ENCODE measurements at places on chromosomes 2 and 18.

DNA sequence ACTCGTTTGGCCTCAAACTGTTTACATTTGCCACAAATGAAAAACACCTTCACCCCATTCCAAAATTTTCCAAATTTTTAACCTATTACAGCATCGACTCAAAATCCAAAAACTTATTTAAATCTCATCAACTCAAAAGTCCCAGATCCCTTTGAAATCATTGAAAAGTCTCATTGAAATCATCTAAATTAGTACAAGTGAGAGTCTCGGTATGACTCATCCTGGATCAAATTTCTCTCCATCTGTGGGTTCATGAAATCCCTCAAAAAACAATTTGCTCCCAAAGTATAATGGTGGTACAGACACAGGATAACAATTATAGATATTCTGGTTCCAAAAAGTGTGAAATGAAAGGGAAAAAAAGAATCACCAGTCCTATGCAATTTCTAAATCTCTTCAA lies 65.1 kb downstream of the LRP1B start:
- DNase-seq: no peak

DNA sequence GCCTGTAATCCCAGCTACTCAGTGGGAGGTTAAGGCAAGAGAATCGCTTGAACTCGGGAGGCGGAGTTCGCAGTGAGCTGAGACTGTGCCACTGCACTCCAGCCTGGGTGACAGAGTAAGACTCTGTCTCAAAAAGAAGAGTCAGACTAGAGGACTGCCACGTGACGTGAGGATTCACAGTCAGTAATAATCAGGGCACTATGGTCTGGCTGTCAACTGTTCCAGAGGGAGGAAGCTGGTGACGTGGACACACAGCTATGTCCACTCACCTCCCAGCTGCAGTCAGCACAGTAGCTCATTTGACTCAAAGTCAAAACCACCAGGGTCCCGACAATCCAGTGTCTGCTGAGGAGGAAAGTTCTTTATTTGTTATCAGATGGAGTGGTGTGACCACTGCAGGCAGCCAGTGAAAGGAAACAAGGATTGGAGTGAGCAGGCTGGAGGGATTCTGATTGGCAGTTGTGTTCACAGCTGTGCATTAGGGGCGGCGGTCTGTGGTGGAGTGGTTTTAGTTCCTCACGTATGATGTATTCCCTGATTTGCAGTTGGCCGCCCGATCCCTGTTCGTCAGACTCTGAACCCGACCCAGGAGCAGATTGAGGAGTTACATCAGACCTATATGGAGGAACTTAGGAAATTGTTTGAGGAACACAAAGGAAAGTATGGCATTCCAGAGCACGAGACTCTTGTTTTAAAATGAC lies 37.9 kb downstream of the MOGAT1 start:
- peak; percentile 3 for DNase-seq

DNA sequence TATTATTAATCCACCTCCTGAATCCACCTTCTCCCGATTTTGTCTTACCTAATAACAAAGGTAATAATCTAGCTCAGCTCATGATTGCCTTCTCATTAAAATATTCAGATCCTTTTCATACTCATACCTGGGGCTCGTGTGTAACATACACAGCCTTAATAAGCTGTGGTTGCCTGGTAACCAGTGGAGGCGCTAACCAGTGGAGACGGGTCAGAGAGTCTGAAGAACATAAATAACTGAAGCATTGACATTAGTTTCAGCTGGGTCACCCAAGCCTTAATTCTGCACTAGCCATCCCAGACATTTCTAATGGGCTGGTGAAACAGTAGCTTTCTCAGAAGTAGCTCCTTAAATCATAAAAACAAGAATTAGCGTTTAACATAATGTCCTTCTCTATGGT lies 14.8 kb upstream of the DTNA start:
- DNase-seq: no peak

GRCh38 chr18:68793951-68794350 lies 3.9 kb upstream of the CCDC102B start:
- no peak for DNase-seq

DNA sequence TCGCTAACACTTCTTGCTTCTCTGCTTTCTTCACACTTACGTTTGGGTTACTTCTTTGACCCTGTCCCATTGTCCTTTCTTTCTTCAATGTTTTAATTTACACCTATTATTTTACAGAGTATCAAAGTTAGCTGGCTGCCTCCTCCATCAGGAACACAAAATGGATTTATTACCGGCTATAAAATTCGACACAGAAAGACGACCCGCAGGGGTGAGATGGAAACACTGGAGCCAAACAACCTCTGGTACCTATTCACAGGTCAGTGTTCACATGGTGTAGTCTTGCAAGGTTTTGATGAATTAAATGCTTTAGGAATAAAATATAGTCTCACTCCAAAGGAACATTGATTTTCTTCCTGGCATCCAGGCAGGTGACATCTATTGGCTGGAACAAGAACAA lies 919.0 kb downstream of the MBD2 start:
- DNase-seq: no peak

DNA sequence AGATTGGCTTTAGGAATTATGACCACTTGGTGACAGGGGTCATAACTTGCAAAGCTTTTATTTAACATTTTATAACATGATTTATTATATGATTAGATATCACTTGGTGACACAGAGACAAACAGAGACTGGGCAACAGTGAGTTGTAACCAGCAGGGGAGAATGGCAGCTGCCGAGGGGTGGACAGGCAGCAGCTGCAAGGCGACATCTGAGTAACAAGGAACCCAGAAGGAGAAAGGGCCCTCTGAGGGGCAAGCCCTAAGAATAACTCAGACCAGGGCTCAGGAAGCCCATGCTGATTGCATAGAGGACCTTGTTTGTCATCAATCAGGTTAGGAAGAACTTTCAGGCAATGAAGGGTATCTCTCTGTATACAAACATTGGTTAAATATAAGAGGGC lies 339.9 kb upstream of the SOX11 start:
- no peak for DNase-seq

GRCh38 chr18:24086082-24086481 lies 52.8 kb upstream of the CABYR start:
- DNase-seq: no peak

DNA sequence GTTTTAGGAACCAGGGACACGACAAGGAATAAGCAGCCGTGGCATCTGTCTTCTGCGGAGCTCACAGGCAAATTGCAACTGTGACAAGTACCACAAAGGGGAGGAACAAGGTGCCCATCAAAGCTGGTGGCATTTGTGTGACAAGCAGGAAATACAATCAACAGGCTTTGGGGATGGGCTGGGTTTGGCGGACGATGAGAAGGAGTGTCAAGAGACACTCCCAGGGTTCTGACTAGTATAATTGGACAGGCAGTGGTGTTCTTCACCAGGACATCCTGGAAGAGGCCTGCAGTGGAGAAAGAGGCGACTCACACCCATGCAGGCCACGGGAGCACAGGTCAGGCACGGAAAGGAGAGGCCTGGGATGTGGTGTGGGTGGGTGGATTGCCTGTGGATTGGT lies 14.2 kb upstream of the SPATA3 start:
- peak; percentile 38 for DNase-seq

- DNase-seq: no peak
Observed at GRCh38 chr2:68368654-68369336, 3.7 kb downstream of the PLEK start.

DNA sequence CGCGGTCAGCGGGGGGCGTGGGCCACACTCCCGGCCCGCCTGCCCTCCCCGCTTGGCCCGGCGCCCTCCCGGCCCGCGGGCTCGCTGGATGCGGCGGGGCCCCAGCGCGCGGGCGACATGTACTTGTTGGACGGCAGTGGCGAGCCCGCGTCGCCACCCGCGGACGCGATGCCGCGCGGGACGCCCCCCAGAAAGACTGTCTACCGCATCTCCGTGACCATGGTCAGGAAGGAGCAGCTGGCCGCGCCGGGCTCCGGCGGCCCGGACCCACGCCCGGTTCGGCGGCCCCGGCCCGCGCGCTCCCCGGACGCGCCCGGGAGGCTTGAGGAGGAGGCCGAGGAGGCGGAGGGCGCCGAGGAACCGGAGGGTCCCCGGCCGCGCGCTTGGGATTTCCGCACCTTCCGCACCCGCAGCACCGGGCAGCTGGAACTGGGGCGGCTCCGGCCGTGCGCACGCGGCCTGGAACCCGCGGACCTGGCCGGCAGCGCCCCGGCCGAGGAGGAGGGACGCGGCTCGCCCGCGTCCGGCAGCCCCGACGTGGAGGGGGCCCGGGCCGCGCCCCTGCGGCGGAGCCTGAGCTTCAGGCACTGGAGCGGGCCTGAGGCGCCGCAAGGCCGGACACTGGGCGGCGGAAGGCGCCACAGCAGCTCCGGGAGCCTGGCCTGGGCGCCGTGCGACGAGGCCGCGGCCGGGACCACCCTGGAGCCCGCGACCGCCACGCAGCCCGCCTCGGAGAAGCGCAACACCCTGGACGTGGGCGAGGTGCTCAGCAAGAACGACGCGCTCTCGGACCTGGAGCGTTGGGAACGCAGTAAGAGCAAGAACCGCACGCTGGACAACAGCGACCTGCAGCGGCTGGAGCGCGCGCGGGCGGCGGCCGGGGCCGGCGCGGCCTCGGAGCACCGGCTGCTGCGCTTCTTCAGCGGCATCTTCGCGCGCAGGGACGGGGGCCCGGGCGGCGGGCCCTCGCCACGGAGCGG lies 176.4 kb downstream of the AGAP1 start:
- no peak for DNase-seq

GRCh38 chr2:227406177-227407031 lies 18.7 kb upstream of the SCYGR1 start:
- no peak for DNase-seq

DNA sequence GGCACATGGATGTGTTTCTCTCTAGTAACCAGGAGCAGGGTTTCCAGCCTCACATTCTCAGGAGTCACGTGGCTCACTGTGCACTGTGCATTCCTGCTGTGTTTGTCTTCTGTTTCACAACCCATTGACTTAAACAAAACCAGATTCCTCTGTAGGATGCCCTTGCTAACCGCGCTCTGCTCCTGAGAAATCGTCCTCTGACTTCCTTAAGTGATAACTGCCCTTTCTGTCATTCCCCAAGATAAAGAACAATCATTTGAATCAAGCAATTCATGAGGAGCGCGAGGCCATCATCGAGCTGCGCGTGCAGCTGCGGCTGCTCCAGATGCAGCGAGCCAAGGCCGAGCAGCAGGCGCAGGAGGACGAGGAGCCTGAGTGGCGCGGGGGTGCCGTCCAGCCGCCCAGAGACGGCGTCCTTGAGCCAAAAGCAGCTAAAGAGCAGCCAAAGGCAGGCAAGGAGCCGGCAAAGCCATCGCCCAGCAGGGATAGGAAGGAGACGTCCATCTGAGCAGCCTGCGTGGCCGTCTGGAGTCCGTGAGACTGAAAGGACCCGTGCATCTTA lies 60.2 kb downstream of the RALBP1 start:
- DNase-seq: no peak

DNA sequence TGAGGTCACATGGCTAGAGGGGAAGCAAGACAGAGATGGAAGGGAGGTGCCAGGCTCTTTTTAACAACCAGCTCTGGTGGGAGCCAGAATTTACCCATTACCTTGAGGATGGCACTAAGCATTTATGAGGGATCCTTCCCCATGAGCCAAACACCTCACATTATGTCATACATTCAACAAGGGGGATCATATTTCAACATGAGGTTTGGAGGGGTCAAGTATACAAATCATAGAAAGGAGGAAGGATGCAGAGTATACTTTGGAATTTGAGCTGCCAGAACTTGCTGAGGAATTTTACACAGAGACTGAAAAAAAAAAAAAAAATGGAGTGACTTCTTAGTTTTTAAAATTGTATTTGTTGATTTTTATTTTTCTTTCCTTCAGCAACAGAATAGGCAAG lies 891.4 kb downstream of the CCDC85A start:
- DNase-seq: no peak

DNA sequence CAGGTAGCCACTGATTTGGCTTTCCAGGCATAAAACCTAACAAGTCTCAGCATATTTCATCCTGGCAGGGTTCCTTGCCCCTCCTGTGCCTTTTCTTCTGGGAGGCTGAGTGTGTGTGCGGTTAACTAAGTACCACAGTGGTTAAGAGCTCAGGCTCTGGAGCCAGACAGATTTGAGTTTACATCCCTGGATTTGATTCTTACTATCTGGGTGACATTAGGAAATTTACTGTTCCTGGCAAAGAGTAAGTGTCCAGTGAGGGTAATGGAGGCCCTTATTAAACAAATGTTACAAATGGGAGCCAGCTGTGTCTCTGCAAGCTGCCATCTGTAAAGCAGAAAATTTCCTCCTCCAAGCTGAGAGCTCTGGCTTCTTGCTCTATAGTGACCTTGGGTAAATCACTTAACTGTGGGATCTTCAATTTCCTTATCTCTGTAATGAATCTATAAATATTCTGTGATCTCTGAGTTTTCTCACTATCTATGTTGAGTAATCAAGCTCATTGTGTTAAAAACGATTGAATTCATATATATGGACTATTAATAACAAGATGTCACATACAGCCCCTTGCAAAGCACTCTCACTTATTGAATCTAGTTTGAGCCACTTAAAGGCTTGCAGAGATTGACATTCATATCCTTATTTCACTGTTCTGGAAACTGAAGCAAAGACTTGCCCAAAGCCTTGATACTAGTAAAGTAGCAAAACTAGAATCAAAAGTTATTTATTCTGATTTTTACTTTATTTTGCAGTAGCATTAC lies 6.5 kb upstream of the COBLL1 start:
- DNase-seq: no peak

GRCh38 chr2:23433282-23433681 lies 48.3 kb downstream of the KLHL29 start:
- no peak for DNase-seq

GRCh38 chr18:12921178-12921577 lies 26.6 kb upstream of the SEH1L start:
- DNase-seq: peak; percentile 13

DNA sequence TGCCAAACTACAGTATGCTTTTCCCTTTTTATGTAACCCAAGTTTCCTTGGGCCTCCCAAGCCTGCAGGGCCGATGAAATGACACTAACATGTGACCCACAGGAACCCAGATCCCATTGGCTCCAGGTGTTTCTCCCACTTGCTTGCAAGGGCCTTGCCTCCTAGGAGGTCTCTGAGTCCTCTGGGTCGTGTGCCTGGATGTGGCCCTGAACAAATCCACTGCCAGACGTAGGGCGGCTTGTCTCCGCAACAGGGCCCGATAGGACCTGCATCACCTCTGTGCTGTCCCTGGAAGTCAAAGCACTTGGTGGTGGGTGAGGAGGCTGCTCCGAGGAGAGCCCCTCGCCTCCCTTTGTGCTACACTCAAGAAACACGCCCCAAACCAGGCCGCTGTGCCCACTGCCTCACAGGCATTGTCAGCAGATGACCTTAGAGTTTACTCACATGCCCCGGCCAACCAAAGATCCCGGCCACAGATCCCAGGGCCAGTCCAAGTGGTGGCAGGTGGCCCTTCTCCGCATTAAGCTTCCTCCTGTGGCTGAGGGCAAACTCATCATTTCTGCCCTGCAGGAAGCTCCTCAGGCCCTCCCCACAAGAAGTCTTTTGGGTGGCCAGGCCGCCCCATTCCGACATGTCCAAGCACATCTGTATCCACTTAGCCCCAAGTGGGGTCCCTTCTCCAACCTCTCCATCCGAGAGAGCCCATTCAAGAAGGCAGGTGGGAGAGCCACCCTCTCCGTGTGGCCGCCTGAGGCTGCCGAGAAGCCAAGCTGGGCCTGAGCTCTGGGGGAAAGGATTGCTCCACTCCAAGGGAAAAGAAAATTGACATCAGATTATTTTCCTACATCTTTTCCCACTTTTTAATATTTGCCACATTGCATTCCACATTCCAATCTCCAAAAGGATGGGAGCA lies 76.7 kb downstream of the GFPT1 start:
- DNase-seq: no peak

Data from activated naive CD8-positive, alpha-beta T cell treated with anti-CD3 and anti-CD28 coated beads, Interleukin-2, amount 50 U/mL, for 24 hours (primary cell).